K562 (cell line): ENCODE measurements at places on chromosomes 12 and 14. TPM values are rescaled to one million over a fixed set of nuclear protein-coding genes. Genes with fewer than 3 reads are reported as not detected.

The SMARCC2 gene
- 70.2 and 86.0 TPM in 2 replicates for total RNA-seq

The TM7SF3 gene
- 24.8 and 25.4 TPM in 2 replicates for total RNA-seq

DNA sequence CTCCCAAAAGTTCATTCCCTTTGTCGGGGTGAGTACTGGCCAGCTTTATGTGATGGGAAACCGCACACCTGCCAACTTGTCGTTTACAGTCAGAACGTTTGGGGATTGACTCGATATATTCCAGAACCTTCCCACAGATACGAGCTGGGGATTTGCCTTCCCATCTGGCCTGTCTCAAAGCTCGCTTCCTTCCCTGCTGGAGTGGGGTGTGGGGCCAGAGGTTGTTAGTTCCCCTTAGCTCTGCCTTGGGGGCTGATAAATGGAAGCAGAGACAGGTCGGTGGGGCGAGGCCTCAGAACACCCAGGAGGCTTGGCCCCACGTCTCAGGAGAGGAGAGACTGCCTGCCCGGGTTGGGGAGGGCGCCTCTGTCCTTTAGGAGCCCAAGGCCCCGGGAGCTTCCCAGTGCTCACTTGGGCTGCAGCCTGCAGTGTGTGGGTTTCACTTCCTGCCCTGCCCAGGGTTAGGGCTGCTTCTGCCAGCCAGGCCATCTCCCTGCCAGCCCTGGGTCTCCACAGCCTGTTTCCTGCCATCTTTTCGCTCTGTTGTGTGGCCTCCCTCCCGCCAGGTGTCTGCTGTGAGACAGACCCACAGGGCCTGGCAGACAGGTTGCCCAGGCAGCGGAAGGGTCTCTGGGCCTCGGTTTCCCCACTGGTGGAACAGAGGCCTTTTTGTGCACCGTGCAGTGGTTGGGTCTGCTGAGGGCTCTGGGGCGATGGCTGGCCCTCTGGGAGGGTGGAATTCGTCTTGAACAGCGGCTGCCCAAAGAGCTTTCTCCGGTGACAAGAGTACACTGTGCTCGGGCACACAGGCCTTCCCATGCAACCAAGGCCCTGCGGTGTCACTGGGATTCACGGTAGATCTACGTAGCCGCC lies 8.1 kb upstream of the TEX22 start:
- no peak for DNase-seq

- no peak for DNase-seq
Measured at GRCh38 chr12:80151131-80151530, 51.8 kb downstream of the OTOGL start.

- no peak for DNase-seq
Measured at GRCh38 chr12:1740161-1740948, 49.5 kb downstream of the ADIPOR2 start.

DNA sequence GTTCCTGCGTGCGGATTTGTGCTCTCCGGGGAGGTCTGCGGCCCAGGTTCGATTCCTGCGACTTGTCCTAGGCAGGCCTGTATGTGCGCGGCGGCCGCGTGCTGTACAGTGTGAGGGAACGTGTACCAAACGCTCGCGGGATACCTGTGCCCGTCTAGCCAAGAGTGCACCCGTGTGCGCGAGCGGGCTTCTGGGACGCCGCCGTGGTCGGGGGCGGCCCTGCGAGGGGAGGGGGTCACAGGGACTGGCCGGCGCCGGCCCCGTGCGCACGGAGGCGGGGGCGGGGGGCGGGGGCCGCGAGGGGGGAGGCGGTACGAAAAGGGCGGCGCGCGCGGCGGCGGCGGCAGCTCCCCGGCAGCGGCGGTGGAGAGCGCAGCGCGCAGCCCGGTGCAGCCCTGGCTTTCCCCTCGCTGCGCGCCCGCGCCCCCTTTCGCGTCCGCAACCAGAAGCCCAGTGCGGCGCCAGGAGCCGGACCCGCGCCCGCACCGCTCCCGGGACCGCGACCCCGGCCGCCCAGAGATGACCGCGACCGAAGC lies at the start of gene DLK1:
DLK1 (plus strand) TSS at position 343 of the 536 bp plus-strand sequence; CDS start at position 520, 177 bp downstream.
- DNase-seq: no peak
